Stimulated activated CD4-positive, alpha-beta T cell treated with anti-CD3 and anti-CD28 coated beads, Interleukin-1b, Interleukin-23, amount 100 ng/mL, for 1 hour (primary cell): ENCODE measurements at places on chromosomes 3 and 15.

DNA sequence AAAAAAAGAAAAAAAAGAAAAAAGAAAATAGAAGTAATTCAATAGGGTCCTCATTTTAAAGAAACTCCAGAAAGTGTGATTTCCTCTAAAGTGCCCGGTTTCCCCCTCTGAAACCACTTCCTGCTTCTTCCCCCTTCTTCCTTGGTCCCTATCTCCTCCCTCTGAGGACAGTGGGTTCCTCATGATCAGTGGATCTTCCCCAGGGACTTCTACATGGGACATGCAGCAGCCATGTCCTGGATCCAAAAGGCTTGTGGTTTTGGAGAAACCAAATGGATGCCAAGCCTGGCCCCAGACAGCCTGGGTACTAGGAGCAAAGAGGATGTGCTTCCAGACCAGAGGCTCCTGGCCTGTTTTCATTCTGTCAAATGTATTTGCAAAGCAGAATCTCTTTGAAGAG is 26.6 kb upstream of the SMAD6 start:
- DNase-seq: no peak

DNA sequence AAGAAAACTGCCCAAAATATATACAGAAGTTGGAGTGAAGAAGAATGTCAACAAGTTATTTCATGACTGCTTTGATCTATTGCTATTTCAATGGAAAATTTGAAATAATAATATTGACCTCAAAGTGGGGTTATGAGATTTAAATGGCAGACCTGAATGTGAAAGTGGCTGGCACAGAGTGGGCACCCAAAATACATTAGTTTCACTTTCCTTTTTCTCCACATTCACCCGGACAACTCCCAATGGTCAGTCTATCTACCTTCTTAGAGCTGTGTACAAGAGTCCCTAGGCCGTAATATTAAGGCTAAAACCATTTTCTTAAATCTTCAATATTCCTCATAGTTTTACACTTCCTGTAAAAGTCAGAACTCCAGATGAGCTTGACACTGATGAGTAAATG is 61.6 kb upstream of the ETV5 start:
- DNase-seq: no peak

- DNase-seq: no peak
Measured at GRCh38 chr3:36461597-36461996, 81.3 kb downstream of the STAC start.

DNA sequence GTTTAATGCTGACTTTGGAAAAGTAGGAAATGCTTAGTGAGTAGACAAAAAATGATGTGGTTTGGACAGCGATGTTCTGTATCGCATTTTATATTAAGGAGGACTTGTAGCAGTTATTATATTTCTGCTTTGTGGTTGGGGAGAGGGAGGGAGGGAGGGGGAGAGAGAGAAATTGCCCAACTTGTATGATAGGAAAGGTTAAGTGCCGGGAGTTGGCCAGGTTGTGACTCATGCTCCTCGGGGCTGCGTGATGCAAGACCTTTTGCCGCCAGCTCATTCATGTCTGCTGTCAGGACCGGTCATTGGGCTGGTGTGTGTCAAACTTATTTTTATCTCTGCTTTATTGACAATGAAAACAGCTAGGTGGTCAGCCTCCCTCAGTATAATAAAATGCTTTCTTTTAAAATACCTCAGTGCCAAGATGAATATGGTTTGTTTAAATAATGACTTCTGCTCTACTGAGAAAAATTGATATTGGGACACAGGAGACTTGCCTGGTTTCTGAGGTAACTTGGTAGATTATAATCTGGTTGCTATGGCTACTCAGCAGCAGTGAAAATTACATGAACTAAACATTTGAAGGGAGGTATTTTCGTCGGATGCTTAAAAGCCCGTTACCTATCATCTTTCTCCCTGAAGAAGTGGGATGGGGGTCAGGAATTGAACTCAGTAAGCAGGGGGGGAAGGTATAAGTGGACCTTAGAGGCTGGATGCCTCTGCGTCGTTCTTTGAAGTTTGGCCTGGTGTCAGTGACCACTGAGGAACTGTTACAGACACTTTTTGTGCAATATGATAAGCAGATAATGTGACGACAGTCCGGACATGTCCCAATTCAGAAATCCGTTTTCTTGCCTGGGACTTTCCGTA is 90.7 kb downstream of the FNDC3B start:
- DNase-seq: no peak

DNA sequence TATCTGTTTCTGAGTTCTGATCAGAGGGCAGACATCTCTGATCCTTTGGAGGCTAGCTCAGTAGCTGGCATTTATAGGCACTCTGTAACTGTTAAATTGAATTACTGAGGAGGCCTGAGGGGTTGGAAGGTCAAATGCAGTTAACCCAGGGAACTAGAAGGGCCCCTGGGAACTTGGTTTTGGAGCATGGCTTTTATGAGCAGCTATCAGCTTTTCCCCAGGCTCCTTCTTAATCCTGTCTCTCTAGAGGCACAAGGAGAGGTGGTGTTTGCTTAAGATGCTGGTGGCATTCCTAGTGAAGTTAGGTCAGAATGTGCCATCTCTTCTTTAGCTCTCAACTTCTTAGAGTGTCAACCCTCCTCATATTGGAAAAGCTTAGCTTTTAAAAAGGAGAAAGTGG is 128.9 kb downstream of the LPP start:
- DNase-seq: no peak

DNA sequence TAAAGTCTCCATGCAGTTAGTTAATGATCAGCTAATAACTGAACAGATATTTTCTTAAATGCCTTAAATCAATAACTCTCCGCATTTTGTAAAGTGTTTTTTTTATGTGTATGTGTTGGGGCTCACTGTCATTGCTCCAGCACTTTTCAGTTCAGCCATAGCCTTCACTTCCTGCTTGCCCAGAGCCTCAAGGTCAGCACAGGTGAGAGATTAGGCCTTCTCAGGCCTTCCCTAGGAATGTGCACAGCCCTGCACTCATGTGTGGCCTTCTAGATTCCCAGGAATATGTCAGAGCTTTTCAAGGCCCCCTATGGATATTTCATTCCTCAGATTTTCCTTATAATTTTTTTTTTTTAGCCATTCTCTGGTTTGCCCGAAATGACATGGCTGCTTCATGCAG is 77.6 kb upstream of the MANF start:
- DNase-seq: no peak

DNA sequence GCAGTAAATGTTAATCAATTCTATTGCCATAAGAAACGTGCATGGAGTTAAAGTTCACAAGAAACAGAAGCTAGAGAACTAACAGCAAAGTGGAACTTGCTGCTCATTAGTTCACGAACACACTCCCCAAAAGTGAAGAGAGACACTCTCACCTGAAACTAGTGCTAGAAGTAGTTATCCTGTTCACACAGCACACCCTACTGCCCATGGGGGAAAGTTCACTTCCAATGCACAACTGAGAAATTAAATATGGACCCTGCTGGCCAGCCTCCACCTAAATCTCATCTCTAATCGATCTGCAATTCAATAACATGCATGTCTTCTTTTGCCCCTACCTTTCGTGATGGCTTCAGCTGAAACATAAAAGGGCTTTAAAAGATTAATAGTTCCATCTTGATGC is 39.4 kb upstream of the FRMD4B start:
- no peak for DNase-seq

GRCh38 chr3:170644711-170645110 is 58.8 kb upstream of the SLC7A14 start:
- DNase-seq: no peak

GRCh38 chr3:195815169-195815771 is 3.5 kb upstream of the MUC4 start:
- DNase-seq: no peak

DNA sequence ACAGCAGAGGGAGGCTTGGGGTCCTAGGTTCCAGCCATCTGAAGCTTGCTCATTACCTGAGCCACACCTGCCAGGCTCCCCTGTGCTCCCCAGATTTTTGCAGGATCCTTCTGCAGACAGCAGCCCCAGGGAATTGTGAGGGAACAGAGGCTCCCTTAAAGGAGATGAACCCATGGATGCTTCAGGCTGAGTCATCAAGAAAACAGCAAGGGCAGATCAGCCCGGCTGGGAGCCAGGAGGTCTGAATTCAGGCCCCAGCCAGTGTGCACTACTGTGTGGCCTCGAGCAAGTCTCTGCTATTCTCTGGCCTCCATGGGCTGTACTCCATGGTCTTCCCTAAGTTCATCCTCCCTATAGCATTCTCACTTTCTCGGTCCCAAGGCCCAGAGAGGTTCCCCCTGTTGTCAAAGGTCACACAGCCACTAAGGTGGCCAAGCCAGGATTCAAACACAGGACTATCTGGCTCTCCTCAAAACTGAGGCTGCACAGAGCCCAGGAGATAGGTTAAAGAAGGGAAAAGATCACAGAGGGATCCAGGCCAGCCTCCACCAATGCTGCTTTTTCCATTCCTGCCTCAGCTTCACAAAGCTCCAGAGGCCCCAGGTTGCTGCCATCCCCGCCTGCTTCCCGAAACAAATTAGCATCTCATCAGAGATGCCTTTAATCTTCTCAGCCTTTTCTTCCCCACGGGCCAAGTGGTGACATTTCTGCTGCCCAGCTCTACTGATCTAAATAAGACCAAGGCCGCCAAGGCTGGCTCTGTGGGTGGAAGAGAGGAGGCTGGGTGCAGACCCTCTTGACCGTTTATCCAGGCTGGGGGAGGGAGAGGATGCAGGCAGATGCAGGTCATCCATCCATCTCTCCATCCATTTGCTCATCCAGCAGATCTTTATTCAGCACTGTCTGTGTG is 21.2 kb upstream of the GRIP2 start:
- DNase-seq: no peak

- no peak for DNase-seq
Measured at GRCh38 chr15:69591905-69592508, 139.4 kb downstream of the RPLP1 start.

DNA sequence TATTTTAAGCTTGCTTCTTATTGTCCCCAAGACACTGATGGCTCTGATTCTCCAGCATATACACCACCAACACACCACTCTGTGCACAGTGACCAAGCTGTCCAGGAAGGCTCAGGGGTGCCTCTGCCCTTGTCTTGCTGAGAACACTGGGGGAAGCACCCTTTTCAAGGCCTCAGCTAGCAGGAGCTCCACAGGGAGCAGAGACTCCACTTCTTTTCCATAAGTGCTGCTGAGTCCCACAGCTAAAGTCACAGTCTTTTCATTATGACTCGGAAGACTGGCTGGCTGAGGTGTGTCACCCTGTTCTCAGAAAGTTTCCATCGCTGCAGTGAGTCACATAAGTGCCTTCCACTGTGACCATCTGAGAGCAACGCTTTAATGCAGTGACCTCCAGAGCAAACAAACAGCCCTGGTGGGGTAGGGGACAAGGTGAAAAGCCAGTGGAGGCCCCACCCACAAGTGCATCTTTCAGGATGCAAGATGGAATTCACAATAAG is 226.9 kb upstream of the CHRNA7 start:
- no peak for DNase-seq

DNA sequence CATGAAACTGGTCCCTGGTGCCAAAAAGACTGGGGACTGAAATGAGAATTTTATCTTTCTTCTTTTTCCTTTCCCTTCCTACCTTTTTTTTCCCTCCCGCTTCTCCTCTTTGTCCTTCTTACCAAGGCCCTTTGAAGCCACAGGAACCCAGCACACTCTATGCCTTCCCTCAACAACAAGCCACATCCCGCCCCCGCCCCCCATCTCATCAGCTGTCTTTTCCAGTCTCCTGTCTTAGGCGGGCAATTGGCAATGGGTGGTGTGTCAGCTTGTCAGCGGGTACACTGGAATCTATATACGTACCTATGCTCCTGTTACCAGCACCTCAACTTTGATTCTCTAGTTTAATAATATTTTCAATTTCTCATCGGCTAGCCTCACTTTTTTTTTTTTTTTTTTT is 56.3 kb upstream of the CHD2 start:
- DNase-seq: no peak

GRCh38 chr3:182957226-182957625 is 23.1 kb downstream of the DCUN1D1 start:
- no peak for DNase-seq

- DNase-seq: no peak
Measured at GRCh38 chr15:96849271-96849900, 518.9 kb downstream of the NR2F2 start.

GRCh38 chr3:110528305-110529121 is 543.1 kb upstream of the NECTIN3 start:
- DNase-seq: no peak

DNA sequence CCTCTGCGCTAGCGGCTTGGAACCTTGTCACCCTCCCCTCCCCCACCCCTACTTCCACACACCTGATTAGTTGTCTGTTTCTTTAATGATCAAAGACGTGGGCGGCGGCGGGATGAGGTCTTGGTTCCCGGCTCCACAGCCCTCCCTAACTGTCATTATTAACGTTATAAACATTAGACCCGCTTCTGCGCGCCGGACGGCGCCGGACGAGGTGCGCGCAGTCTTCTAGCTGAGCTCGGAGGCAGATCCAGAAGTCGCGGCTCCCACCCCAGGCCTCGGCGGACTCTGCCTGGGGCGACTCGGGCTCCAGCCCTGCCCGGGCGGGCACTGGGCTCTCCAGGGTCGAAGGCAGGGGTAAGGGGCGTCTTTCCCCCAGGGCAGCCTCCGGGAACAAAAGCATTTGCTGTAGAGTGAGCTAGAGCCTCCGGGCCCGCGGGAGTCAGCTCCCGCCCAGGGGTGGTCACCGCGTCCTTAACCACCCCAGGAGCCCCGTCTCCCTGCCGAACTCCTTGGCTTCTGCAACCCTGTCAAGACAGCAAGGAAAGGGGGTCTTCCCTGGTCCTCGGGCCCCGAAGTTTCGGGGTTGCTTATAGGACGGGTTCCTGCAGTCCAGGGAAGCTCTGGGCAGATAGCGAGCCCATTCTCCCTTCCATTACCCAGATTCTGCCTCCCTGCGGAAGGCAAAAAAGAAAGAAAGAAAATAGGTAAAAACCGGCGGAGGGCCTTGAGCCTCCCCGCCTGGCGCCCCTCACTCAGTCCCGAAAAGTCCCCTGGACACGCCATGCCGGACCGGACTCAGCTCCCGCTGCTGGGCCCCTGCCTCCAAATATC is 2.2 kb upstream of the ISLR2 start:
- DNase-seq: no peak

GRCh38 chr3:167502401-167502800 is 28.6 kb upstream of the SERPINI2 start:
- no peak for DNase-seq

- DNase-seq: no peak
Measured at GRCh38 chr15:91967935-91968606, 114.6 kb downstream of the SLCO3A1 start.

GRCh38 chr3:195834675-195835583 is 23.2 kb upstream of the MUC4 start:
- no peak for DNase-seq

DNA sequence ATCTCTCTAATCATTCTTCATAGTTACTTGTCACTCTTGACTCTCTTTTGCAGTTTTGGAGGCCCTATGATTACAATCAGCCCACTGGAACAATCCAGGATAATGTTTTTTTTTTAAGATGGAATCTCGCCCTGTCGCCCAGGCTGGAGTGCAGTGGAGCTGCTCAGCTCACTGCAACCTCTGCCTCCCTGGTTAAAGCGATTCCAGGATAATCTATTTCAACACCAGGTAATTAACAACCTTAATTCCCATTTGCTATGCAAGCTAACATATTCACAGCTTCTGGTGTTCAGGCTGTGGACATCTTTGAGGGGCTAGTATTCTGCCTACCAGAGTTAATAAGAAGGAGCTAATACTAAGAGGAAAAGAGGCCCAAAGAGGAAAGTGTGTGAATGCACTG is 1.1 kb upstream of the BLOC1S6 start:
- DNase-seq: no peak
